RKO (cell line): ENCODE measurements at places on chromosomes 4 and X.

DNA sequence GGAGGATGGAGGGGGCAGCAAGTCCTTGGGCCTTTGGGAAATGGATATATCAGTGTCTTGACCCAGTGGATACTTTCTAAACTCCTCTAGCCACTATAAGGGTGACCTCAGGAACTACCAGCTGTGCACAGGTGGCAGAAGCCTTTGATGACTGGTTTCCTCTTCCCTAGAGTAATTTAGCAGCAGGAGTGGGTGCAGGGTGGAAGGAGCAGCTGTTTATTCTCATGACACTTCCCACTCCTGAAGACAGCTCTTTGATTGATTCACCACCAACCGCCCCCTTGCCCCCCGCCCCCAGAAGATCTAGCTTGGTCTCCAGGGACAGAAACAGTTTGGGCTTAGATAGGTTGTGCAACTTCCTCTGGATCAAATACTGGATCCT lies 63.0 kb downstream of the GPC3 start:
- DNase-seq = no peak

GRCh38 chr4:183422962-183423631 lies 21.3 kb upstream of the CDKN2AIP start:
- peak; percentile 37 for DNase-seq

- no peak for DNase-seq
Observed at GRCh38 chr4:159434114-159434870, 331.4 kb downstream of the RAPGEF2 start.

- DNase-seq = no peak
Observed at GRCh38 chrX:116409219-116409618, 27.2 kb upstream of the SLC6A14 start.

DNA sequence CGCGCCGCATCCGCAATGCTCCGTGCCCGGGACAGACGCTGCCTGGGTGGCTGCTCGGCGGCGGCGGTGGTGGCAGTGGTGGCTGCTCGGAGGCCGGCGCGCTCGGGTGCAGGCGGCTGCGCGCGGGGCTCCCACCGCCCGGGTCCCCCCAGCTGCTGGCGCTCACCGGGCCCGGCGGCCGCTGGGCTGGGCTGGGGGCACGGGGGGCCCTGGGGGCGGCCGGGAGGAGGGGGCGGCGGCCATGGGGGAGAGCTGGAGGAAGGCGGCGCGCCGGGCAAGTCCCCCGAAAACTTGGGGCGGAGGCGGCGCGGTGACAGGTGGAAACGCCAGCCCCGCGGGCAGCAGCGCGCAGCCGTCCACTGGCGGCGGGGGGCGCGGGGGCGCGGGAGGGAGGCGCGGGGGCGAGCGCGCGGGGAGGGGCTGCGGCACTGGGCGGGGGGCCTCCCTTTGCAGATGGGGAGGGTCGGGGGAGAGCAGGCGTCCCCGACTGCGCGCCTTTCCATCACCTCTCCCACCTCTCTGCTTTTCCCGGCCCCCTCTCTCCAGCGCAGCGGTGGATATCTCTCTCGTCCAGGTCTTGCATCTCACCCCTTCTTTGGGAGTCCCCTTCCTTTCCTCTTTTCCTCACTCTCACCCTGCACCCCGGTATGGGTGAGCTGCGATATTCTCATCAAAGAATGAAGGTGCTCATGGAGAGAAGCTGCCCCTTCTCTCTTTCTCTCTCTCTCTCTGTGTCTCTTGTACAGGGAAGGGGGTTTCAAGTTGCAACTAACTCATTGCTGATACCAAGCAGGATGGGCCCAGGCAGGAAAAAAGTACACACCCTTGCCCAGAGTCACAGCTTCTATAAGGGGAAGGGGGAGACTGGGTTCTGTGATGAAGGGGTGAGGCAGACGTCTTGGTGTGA lies 83.7 kb upstream of the DHRSX start:
- no peak for DNase-seq

- DNase-seq = no peak
Observed at GRCh38 chr4:143420227-143420626, 83.6 kb downstream of the GAB1 start.
